ENCODE measurements at places on chromosomes 7 and 10.

- DNase-seq = no peak
Measured at GRCh38 chr7:4127909-4128560, 554.1 kb upstream of the FOXK1 start.

DNA sequence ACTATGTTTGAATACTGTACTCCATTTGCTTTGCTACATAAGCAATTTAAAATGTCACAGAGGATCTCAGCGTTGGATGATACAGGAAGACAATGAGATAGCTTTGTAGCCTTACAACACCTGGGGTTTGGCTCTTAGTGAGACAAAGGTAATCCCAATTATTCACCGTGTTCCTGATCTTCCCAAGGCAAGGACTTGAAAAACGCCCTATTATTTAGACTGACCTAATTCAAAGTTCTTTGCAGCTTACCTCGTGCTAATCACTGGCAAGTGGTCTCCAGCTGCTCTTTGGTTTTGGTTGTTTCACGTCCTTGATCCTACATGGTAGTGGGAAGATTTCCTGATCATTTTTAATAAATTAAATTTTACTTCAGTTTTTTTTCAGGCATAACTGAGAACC lies 23.0 kb upstream of the C7orf33 start:
- no peak for DNase-seq

- no peak for DNase-seq
Measured at GRCh38 chr10:43229208-43230061, 37.4 kb downstream of the RASGEF1A start.

DNA sequence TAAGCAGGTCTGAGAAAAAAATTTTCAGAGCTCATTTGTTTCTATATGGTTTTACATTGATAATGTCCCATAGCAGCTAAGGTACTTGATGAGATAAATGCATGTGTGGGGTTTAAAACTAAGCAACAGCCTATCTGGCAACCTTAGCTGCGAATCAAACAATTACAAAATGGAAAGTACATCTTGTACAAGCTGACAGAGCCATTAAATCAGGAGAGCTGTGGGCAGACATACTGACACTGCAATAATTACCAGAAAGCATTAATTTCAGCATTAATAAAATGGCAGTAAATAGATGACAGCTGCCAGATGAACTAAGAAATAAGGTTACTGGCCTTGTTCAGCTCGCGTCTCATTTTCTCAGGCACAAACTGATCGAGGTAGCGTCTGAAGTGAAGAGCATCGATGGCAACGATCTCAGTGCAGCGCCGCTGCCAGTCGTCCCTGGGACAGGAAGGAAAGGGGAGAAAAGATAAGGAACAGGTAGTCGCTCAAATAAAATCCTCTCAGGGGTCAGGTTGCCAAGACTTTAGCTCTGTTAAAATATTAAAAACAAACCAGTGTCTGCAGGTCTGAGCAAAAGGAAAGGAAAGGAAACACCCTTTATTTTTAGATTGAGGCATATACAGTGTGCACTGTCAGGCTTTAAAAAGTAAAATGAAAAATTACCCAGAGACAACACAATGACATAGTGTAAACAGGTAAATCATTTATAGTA lies 79.7 kb upstream of the OGDHL start:
- DNase-seq = no peak

DNA sequence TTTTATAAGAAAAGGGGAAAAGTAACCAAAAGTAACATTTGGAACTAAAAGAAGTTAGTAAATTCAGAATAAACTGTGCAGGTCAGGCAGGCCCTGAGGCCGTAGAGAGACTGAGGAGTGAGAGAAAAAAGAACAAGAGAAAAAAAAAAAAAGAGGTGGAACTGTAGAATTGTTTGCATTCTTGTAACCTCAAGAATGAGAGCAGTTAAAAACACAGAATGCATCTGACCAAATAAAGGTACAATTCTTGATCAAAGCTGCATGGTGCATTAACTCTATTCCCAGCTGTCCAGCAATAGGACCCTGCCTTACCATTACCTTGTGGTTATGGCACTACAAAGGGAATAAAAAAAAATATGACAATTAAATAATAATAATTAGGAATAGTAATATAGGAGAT lies 170.1 kb upstream of the SEMA3A start:
- DNase-seq = no peak

- no peak for DNase-seq
Measured at GRCh38 chr10:20870834-20871233, 26.3 kb downstream of the NEBL start.

DNA sequence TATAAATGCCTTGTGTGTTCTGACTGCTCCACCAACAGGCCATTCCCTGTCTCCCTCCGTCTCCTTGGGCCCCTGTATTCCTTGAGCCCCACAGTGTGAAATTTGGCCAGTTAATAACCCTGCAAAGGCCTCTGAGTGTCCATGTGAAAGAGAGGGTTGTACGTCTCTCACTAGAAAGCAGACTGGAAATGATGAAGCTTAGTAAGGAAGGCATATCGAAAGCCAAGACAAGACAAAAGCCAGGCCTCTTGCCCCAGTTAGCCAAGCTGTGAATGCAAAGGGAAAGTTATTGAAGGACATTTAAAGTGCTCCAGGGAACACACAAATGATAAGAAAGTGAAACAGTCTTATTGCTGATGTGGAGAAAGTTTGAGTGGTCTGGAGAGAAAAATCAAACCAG lies 680.2 kb downstream of the SDK1 start:
- DNase-seq = no peak

DNA sequence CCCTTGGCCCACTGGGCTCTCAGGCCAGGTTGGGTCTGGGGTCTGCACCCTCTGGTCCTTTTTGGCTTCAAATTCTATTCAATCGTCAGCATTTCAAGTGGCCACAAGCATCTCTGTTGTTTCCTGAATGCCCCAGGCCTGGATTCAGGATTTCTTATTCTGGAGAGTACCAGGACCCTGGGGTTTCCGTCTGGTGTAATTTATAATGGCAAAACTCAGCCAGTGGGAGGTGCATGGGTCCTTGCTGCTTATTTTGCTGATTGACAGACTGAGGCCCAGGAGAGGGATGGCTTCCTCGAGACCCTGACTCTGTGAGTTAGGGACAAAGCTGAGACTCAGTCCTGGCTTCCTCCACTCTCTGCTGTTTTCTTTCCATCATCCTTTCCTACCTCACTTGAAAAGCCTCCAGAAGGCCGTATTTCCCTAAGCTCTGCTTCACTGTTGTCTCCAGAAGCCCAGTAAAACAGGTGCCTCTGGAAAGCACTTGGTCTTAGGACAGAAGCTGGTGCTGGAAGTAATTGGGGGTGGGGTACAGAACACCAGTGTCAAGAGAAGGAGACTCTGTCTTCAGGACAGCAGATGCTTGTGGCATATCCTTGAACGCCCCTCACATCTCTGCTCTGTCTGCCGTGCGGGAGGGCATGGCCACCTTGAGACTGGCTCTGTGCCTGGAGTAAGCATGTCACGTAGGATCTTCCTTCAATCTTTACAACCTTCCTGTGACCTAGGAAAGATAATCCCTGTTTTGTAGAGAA lies 39.4 kb upstream of the SH2D4B start:
- DNase-seq = no peak

DNA sequence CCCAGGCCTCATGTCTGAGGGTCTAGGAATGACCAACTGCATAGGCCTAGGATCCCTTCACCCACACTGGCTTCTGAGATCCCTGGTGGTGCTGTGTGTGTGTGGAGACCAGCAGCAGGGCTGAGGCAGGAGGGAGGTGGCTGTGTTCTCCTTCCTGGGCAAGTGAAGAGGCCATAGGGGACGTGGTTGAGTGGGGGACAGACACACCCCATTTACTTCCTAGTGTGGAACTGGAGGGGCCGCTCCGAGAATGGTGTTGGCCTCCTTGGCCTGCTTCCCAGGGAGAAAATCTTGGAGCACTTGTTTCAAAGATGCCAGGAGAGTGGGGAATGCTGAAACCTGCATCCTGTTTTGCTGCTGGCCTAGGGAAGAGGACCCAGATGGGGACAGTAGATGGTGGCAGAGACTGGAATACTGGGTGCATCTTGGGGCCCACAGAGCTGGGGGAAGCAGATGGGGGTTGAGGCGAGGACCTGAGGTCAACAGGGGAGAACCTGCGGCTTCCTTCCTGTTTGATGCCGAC lies 19.1 kb downstream of the UBTD1 start:
- DNase-seq = no peak

- no peak for DNase-seq
Measured at GRCh38 chr7:70527520-70528115, 604.3 kb upstream of the GALNT17 start.

- DNase-seq = no peak
Measured at GRCh38 chr7:138095972-138096935, 20.0 kb downstream of the AKR1D1 start.

DNA sequence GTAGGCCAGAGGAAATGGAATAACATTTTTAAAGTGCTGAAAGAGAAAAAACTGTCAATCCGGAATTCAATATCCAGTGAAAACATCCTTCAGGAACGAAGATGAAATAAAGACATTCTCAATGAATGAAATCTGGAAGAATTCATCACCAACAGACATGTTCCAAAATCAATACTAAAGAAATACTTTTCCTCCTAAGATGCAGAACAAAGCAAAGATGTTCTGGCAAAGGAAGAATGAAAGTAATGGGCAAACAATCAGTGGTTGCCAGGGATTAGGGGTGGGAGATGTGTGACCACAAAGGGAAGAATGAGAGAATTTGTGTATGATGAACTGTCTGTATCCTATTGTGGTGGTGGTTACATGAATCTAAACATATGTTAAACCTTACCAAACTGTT lies 52.8 kb upstream of the EEPD1 start:
- DNase-seq = no peak

- peak; percentile 48 for DNase-seq
Measured at GRCh38 chr7:44309271-44310091, 15.9 kb downstream of the CAMK2B start.

GRCh38 chr7:50693455-50694130 lies 89.1 kb downstream of the GRB10 start:
- DNase-seq = no peak

- no peak for DNase-seq
Measured at GRCh38 chr7:64612452-64612851, 49.6 kb upstream of the ZNF680 start.

GRCh38 chr7:94980418-94981142 lies 73.2 kb downstream of the PPP1R9A start:
- no peak for DNase-seq

- no peak for DNase-seq
Measured at GRCh38 chr10:110511734-110512449, 14.2 kb downstream of the DUSP5 start.

DNA sequence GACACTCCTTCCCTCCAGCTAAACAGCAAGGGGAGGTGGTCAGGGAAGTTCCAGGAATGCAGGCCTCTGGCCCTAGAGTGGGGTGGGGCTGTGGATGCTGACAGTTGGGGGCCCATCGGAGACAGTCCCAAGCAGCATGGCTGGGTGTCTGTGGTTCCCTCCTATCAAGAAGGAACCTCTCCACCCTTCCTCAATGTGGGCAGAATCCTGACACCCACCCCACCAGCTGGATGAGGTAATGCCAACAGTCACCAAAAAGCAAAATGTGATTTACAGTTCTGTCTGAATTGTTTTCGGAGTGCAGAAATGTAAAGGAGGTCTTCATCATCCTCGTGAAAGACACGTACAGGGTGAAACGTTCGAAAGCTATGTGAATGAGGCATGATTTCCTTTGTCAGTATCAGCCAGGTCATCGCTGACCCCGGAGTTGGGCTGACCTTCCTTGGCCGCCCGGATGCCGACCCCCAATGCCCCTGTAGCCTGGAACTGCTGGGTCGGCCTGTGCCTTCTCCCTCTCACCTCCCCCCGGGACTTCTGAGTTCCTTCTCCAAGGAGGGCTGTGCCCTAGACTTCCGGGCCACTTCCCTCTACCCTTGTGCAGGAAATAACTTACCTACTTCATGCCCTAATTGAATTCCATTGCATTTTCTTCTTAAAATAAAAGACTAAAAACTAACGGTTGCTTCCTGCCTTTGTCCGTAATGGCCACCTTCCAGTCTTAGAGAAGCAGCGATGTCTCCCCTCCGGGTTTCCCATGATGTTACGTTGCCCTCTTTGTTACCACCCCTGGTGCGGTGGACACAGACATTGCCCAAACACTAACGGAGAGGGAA lies 24.5 kb downstream of the FOXK1 start:
- DNase-seq = no peak

DNA sequence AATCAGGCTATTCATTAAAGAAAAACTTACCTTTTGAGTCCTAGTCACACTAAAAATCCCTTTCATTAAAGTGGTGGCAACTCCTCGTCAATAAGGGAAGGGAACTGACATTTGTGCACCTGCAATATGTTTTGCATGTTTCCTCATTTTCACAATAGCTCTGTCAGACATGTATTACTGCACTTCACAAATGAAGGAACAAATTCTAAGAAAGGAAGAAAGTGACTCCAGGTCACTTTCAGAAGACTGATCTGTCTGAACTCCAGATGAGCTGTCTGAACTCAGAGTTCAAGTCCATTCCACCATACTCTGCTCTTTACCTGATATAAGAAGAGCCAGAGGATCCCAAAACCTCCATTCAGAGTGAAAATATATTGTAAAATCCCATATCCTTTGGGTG lies 50.3 kb upstream of the GSAP start:
- DNase-seq = no peak

DNA sequence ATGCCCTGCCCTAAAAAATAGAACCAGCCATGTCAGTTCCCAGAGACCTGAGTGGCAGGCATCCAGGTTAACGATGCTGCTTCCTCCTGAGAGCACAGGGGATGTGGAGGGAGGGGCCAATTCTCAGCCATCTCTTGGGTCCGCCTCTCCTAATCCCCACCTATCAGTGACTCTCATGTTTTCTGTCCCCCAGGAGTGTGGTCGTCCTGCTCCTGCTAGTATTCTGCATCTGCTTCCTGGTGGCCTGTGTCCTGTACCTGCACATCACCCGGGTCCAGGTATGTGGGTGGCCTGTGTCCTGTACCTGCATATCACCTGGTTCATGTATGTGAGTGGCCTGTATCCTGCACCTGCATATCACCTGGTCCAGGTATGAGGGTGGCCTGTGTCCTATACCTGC lies 105.3 kb downstream of the ADCY1 start:
- DNase-seq = no peak

- no peak for DNase-seq
Measured at GRCh38 chr10:125008689-125009638, 67.0 kb downstream of the ZRANB1 start.

DNA sequence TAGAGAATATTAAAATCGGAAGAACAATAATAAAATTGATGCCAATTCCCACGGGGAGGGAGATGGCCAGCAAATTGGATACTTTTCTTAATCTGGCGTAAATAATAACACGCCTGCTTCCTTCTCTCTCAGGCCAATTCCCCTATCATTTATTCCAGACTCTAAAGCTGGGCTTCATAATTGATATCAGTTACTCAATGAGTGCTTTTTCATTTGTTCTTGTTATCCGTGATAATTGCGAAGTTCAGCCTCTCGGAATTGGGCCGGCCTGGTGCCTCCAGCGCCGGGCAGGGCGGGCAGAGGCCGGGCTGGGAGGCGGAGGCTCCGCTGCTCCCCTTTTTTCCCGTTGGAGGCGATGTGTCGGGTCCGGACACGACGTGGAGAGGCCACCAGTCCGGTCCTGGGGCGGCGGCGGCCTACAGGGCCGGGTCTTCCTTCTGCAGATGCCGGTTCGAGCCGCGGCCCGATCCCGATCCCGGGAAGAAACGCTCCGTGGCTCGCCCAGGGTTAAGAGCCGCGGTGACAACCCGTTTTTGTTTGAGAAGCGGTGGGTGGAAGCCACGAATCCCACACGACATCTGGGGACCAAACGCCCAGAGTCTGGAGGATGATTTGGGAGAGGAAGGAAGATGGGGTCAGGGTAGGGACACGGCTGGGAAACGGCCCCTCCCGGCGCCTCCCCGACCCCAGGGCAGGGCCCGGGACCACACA lies 13.6 kb downstream of the UNCX start:
- DNase-seq = no peak

GRCh38 chr10:78957471-78958039 lies 111.2 kb upstream of the ZMIZ1 start:
- no peak for DNase-seq

GRCh38 chr7:23981314-23981713 lies 271.3 kb downstream of the STK31 start:
- DNase-seq = no peak

Data from GM10248 (cell line).